Stimulated activated CD4-positive, alpha-beta T cell treated with anti-CD3 and anti-CD28 coated beads, Interleukin-15, amount 100 ng/mL, for 1 hour (primary cell): ENCODE measurements at places on chromosomes 6 and 20.

DNA sequence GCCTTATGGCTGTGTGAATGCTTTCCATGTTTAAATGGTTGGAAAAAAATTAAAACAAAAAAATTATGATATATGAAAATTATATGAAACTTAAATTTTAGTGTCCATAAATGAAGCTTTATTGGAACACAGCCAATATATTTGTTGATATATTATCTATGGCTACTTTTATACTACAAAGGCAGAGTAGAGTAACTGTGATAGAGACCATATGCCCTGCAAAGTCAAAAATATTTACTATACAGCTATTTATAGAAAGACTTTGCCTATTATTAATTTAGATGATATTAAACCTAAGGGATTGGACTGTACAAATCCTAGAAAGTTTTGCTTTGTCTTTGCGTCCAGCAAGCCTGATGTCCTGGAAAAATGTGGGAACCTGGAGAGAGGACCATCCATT is 518.3 kb upstream of the JAG1 start:
- DNase-seq = no peak

GRCh38 chr6:90982051-90982450 is 395.2 kb upstream of the MAP3K7 start:
- no peak for DNase-seq

GRCh38 chr6:138089325-138089724 is 17.9 kb downstream of the PERP start:
- DNase-seq = no peak

DNA sequence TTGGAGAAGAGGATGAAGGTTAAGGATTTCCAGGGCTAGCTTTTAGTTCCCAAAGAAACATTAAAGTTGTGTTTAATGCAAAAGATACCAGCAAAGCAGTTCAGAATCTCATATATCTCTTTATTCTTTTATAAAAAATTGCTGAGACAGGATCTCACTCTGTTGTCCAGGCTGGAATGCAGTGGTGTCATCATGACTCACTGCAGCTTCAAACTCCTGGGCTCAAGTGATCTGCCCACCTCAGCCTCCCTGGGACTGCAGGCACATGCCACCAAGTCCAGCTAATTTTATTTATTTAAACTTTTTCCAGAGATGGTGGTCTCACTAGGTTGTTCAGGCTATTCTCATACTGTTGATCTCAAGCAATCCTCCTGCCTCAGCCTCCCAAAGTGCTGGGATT is 41.1 kb upstream of the CAP2 start:
- DNase-seq = no peak

DNA sequence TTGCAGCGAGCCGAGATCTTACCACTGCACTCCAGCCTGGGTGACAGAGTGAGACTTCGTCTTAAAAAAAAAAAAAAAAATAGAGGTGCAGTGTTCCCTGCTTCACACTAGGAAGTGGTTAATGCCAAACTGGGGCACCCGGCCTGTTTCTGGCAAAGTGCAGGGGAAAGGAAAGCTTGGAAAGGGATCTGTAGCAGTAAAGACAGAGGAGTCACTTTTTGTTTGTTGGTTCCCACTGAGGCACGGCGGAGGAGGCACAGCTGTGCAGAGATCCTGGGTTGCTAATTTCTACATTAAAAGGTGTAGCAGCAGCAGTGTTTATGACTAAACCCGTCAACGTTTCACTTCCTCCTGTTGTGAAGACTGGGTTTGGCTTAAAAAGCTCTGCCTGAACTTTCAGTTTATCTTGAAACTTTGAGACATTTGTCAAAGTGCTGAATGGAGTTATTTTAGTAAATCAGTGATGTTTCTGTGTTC is 125.6 kb downstream of the CARMIL1 start:
- DNase-seq = no peak

DNA sequence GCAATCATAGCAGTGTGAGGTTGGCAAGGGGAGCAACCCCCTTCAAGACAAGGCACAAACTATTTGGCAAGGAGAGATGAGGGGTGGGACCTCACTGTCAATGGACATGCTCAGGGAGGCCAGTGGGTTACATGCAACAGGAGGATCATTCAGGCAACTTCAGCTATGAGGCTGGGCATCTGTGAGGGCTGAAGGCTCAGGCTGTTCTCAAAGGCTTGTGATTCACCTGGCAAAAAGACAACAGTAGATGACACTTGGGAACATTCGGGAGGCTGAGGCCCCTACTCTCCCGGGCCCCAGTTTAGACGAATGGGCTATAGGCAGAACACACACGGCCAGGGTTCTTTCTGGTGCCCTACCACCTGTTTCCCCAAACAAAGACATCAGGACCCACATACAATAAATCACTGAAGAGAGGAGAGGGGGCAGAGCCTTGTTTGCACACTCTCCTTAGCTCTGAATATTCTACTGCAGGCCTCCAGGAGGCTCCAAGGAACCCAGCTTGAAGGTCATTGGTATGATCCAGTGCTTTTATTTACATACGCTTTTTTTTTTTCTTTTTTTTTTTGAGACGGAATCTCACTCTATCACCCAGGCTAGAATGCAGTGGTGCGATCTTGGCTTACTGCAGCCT is 7.9 kb downstream of the TUBB start:
- DNase-seq = no peak

DNA sequence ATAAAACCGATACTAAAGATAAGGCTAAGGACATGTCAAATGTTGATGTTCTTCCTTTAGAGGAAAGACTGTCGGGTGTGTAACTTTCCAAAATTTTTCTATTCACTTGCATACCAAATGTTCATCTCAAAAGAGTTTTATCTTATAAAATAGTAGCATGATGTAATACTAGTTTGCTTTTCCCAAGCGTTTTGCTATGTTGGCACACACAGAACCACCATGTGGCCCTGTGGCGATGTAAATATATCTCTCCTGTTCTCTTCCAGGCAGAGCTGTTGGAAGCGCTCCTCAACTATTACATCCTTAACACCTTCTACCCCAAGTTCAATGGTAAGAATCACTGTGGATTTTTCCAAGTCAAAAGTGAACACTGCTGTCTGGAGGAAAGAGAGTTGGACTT is 26.5 kb downstream of the LBP start:
- DNase-seq = no peak

DNA sequence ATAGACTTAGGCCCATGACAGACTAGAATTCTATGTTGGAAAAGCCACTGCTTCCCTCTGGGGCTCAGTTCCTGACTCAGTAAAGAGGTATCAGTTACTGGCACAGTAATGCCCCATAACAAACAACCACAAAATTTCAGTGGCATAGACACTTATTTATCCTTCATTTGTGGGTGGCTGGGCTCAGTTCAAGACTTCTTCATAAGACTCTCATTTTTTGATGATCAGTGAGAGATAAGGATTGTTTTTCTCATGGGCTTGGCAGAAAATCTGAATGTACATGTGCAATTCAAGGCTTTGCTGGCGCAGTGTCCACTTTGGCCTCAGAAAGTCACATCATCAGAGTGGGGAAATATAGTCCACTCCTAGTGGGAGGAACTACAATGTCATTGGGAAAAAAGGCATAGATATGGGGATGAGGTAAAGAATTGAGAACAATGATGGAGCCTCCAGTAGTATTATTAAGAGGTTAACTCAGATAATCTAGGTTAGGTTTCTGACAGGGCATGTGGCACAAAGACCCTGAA is 384.6 kb upstream of the FLRT3 start:
- DNase-seq = no peak

- DNase-seq = no peak
These were observed 181.4 kb downstream of the GMPR start for GRCh38 chr6:16419636-16420336.

GRCh38 chr6:56932910-56933477 is 21.9 kb upstream of the BEND6 start:
- DNase-seq = no peak

- DNase-seq = no peak
These were observed 28.7 kb downstream of the COX4I2 start for GRCh38 chr20:31666258-31667042.

GRCh38 chr6:88965691-88966090 is 2.3 kb upstream of the RNGTT start:
- DNase-seq = no peak

GRCh38 chr6:156691018-156691417 is 86.2 kb upstream of the ARID1B start:
- DNase-seq = no peak

DNA sequence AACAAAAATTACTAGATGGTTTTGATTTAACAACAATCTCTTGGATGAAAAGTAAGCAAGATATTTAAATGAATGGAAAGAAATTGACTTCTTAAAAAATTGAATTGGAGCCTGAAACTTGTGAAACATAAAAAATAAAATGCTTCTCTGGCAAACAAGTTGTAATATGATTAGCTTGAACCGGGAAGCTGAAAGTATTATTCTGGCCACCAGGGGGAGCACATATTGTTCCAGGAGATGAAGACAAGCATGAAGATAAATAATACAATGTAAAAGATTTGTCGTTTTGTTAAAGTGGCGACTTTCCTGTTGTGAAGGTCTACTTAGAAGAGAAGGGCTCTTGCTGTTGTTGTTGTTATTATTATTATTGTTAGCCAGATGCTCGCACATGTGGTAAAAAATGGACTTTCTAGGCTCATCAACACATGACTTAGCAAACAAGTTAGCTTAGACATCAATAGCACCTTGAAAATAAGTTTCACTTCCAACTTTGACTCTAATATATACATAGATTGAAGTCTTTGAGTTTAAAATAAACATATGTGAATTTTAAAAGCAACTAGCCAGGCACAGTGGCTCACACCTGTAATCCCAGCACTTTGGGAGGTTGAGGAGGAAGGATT is 14.2 kb downstream of the PAX1 start:
- no peak for DNase-seq

DNA sequence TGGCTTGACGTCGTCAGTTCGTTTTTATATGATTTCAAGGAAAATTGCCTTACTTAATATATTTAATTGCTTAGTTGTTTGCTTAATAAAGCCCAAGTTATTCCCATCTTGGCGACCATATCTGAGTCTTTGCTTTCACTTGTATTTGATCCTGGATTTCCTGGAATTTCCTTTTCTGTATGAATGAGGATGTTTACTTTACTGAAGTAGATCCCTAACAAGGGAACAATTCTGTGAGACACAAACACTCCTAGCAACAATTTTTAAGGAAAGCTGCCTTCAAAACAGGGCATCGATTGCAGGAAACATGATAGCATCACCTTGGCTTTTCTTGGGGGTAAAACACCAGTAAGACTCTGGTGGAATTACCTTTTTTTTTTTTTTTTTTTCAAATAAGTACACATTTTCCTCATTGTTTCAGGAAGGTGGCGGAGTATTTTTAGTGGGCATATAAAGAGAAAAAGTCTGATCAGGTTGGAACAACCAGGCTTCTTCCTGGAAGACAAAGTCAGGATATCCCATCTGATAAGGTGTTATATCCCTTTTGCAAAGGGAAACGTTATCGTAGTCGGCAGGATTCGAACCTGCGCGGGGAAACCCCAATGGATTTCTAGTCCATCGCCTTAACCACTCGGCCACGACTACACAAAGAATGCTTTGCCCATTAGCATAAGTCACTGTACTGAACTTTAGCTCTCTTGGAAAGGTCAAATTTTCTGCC is 68.5 kb upstream of the ZNF184 start:
- DNase-seq = no peak

- DNase-seq = no peak
These were observed 158.5 kb downstream of the TBC1D32 start for GRCh38 chr6:121175827-121176226.

- no peak for DNase-seq
These were observed 147.8 kb upstream of the DTNBP1 start for GRCh38 chr6:15810618-15811017.

DNA sequence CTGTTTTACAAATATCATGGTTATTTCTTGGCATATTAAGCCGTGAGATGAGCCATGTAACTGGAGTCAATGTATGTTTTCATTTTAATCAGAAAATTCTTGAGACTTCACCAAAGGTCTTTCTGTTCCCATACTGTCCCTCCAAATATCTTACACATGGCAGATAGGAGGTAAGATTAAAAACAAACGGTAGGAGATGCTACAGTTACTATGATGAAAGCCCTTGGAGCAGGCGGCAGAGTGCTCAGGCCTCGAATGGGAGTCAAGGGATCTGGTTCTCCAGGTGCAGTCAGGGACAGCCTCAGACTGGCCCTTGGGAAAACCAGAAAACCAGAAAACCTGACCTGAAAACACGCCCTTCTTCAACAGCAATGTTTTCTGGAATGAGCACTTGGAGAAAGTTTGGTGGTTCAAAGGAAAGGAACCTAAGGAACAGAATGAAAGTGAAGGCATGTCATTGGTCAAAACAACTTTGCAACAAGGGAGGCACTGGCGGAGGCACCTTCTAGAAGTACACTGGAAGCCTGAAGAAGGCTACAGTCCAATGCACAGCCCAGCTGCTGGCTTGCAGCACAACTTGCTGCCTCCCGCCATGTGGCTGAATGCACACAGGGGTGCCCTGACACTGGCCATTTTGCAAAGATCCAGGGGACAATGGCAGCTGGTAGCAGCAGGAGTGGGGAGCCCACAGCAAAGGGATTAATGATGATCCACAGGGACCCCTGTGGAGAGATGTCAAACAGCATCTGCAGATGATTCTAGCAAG is 17.4 kb upstream of the FOXO3 start:
- no peak for DNase-seq

GRCh38 chr6:54892831-54893230 is 46.3 kb downstream of the FAM83B start:
- DNase-seq = no peak

GRCh38 chr6:14283600-14284235 is 166.1 kb downstream of the CD83 start:
- DNase-seq = no peak

GRCh38 chr6:87944541-87944954 is 103.1 kb upstream of the SPACA1 start:
- DNase-seq = no peak

- DNase-seq = no peak
These were observed 210.3 kb downstream of the PLCB1 start for GRCh38 chr20:8342391-8342790.

GRCh38 chr6:157675831-157676230 is 147.2 kb upstream of the SNX9 start:
- DNase-seq = no peak

DNA sequence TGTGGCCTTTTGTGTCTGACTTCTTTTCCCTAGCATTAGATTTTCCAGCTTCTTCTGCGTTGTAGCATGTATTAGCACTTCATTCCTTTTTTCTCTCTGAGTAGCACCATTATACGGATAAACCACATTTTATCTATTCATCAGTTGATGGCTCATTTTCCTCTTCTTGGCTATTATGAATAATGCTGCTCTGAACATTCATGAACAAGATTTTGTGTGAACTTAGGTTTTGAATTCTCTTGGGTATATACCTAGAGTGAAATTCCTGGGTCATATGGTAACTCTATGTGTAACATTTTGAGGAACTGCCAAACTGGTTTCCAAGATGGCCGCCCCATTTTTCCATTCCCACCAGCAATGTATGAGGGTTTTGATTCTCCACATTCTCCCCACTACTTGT is 28.7 kb downstream of the SLC22A16 start:
- DNase-seq = no peak
